ENCODE measurements at places on chromosomes 3 and 15.
A peak's percentile ranks its signal among the peaks of the same experiment; 100 is the strongest.

- no peak overlapping the region for H3K4me3 ChIP-seq
- no peaks in the 10 kb centered on the region for H3K4me1 ChIP-seq
- no peaks in the 10 kb centered on the region for H3K36me3 ChIP-seq
- H3K27me3 ChIP-seq = peaks cover 49% of the 10 kb centered on the region
Observed at GRCh38 chr15:79257454-79257853, 25.1 kb upstream of the ANKRD34C start.

DNA sequence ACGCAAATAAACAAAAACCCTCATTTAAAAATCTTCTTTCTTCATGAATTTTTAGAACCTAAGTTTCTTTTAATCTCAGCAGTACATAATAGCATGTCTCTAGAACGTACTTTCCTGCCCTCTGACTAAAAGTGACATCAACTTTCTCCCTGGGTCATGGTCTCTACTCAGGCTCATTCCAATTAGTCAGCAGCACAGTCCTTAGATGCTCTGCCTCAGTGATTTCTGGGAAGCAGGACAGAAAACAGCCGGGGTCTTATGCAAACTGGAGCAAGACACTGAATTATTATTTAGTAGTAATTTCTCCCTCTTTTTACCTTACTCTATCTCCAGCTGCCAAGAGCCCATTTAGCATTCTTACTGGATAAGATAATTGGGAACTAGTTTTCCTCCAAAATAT lies 365.2 kb downstream of the TUSC7 start:
- no peak overlapping the region for H3K4me3 ChIP-seq
- H3K36me3 ChIP-seq = no peaks in the 10 kb centered on the region
- no peak overlapping the region for H3K27ac ChIP-seq
- H3K27me3 ChIP-seq = no peaks in the 10 kb centered on the region
- H3K4me1 ChIP-seq = no peaks in the 10 kb centered on the region
- no peak for DNase-seq

DNA sequence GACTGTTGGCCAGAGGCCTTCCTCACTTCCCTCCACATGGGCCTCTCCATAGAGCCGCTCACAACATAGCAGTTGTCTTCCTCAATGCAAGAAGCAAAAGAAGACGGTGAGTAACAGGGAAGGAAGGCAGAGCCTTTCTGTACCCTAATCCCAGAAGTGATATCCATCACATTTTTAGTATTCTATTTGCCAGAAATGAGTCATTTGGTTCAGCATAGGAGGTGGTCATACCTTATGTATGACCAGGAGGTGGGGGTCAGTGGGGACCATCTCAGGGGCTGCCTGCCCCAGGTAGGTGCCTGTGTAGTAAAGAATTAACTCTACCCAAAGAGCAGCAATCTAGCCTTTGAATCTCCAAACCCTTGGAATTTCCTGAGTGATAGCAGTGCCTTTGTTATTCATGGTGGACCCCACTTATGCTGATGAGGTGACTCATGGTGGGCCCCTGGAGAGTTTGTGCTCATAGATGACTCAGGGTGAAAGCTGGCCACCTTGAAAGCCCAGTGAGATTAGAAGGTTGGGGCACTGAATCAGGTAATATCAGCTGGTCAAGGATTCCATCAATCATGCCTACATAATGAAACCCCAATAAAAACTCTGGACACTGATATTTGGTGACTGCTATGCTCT lies 323.9 kb upstream of the IGF1R start:
- H3K4me1 ChIP-seq = no peaks in the 10 kb centered on the region
- no peaks in the 10 kb centered on the region for H3K27me3 ChIP-seq

GRCh38 chr15:44066211-44066827 lies 128.8 kb downstream of the FRMD5 start:
- H3K36me3 ChIP-seq = no peaks in the 10 kb centered on the region
- peak; percentile 24 for DNase-seq
- H3K27me3 ChIP-seq = peaks cover 22% of the 10 kb centered on the region
- H3K27ac ChIP-seq = no peak overlapping the region
- peaks cover 4% of the 10 kb centered on the region for H3K4me1 ChIP-seq
- H3K4me3 ChIP-seq = no peak overlapping the region

- no peak for DNase-seq
- no peak overlapping the region for H3K27ac ChIP-seq
- no peaks in the 10 kb centered on the region for H3K36me3 ChIP-seq
- H3K4me1 ChIP-seq = no peaks in the 10 kb centered on the region
Observed at GRCh38 chr3:57314204-57314603, 21.7 kb upstream of the ASB14 start.

DNA sequence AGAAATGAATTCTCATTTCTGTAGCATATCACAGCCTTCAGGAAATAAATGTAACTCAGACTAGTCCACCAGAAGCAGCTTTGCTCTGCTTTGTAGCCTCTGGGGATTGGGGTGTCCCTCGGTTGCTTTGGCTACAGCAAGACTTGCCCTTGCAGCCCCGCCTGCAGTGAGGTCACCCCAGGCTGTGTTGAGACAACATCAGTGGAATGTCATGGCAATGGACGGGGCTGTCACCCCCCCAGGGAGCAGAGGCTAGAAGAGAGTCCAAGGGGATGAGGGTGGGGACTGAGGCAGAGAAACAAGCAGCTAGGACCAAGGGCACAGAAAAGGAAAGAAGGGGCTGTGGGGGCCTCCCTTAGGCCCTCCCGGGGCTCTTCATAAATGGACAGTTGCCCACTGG lies 854 bp downstream of the CLEC3B start:
- peaks cover 9% of the 10 kb centered on the region for H3K27me3 ChIP-seq
- H3K4me3 ChIP-seq = no peak overlapping the region
- H3K27ac ChIP-seq = no peak overlapping the region
- peaks cover 4% of the 10 kb centered on the region for H3K4me1 ChIP-seq
- no peak for DNase-seq

DNA sequence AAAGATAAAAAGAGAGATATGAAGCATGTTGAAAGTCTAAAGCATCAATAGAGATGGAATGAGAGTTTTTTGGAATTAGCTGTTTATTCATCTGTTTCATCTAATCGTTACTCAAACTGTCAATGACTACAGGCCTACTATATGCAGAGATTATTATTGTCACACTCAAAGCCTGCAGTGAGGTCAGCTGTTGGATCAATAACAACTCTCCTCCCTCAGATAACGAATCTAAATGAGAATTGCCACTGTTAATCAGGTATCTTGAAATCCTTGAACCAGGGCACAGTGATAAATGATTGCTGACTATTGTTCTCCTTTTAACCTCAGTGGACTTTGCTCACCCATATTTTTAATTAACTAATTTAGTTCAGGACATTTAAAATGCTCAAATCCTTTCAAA lies 192.3 kb upstream of the SGO1 start:
- no peaks in the 10 kb centered on the region for H3K36me3 ChIP-seq
- no peak overlapping the region for H3K4me3 ChIP-seq
- H3K4me1 ChIP-seq = no peaks in the 10 kb centered on the region
- H3K27me3 ChIP-seq = no peaks in the 10 kb centered on the region
- no peak overlapping the region for H3K27ac ChIP-seq
- DNase-seq = no peak

GRCh38 chr3:65251375-65251774 lies 563.6 kb upstream of the ADAMTS9 start:
- H3K4me3 ChIP-seq = no peak overlapping the region
- no peaks in the 10 kb centered on the region for H3K36me3 ChIP-seq
- H3K4me1 ChIP-seq = no peaks in the 10 kb centered on the region
- no peak overlapping the region for H3K27ac ChIP-seq
- no peaks in the 10 kb centered on the region for H3K27me3 ChIP-seq
- no peak for DNase-seq

DNA sequence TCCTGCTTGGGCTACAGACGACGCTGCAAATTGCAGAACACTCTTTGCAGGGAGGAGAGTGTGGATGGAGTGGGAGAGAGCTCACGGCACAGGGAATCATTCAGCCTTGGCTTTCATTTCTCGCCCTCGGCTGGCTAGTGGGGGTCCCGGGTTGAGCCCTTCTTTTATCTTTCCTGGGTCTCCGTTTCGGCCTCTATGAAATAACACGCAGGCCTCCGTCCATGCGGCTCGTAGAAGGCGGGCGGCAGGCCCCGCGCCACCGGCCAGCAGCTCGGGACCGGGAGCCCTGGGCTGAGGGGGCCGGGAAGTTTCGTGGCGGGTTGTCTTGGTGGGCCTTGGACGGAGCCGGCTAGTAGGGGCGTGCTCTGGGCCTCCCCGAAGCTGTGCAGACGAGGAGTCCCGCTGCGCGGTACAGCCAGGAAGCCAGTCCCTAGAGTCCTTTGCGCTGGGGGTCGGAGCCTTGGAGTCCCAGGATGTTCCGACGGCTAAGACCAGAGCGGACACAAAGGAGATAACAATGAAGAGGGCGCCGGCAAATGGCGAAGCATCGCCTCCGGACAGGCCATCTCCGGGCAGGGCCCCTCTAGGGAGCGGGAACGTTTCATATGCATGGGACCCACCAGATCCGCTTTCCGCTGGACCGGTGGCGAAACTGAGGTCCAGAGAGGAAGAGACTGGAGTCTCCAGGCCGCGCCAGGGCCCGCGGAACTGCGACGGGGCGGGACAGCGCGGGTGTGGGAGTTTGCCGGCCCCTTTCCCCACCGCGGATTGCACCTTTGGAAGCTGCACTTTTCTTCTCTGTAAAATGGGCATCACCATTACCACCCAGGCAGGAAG lies 4.3 kb downstream of the RNU6-1 start:
- peak overlapping the region; percentile 87 for H3K27ac ChIP-seq
- DNase-seq = no peak
- H3K27me3 ChIP-seq = peaks cover 66% of the 10 kb centered on the region

DNA sequence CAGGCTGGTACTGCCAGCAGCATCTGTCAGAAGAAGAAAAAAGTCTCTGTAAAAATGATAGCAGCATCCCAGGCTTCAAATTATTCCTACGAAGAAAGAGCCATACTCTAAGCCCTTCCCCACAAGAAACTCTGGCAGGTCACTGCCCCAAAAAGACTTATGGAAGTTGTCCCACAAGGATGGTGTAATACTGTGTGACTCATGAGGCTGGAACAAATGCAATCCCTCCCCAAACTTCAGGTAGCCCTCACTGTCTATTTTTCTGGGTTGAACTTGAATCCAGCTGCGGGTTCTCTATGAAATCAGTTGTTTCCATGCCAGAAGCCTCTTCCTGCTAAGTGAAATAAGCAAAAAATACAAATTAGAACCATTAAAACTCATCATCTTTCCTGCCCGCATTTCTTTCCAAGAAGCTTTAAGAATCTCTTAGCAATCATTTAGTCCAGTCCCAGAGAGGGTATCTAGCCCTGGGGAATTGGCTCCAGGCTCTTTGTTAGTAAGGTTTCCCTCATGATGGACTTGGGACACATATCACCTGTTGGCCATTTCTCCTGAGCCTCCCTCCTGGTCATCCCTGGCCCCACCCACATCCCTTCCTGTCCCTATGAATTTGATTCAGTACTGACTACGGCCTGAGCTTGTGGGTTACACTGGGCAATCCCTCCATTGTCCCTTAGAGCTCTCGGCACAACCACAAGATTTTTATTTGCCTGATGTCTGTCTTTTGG lies 51.7 kb downstream of the FAM174B start:
- no peaks in the 10 kb centered on the region for H3K27me3 ChIP-seq
- no peak for DNase-seq
- H3K4me1 ChIP-seq = no peaks in the 10 kb centered on the region
- no peak overlapping the region for H3K27ac ChIP-seq

GRCh38 chr3:18546632-18547031 lies 121.5 kb upstream of the SATB1 start:
- H3K27me3 ChIP-seq = no peaks in the 10 kb centered on the region
- no peak overlapping the region for H3K4me3 ChIP-seq
- H3K27ac ChIP-seq = no peak overlapping the region

DNA sequence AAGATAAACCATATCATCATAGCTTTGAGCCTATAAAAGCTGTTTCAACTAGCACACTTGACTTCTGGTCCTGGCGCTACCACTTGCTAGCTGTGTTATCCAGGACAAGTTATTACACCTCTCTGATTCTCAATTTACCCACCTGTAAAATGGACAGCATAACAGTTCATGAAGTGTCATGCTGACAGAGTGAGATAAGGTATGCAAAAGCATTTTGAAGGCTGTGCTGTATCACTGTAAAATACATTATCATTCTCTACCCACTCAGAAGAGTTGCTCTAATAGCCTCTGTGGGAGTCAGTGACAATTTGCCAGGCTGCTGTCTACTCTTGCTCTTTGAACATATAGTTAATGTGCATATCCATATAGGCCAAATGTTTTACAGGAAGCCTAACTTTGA lies 93.0 kb downstream of the SSR3 start:
- no peak overlapping the region for H3K27ac ChIP-seq
- no peak for DNase-seq
- peaks cover 2% of the 10 kb centered on the region for H3K4me1 ChIP-seq
- H3K36me3 ChIP-seq = no peaks in the 10 kb centered on the region
- no peaks in the 10 kb centered on the region for H3K27me3 ChIP-seq

- DNase-seq = no peak
- no peaks in the 10 kb centered on the region for H3K4me1 ChIP-seq
- H3K4me3 ChIP-seq = no peak overlapping the region
- peaks cover 12% of the 10 kb centered on the region for H3K27me3 ChIP-seq
- peaks cover 9% of the 10 kb centered on the region for H3K36me3 ChIP-seq
- H3K27ac ChIP-seq = no peak overlapping the region
Observed at GRCh38 chr15:62734706-62735105, 307.8 kb upstream of the TPM1 start.

DNA sequence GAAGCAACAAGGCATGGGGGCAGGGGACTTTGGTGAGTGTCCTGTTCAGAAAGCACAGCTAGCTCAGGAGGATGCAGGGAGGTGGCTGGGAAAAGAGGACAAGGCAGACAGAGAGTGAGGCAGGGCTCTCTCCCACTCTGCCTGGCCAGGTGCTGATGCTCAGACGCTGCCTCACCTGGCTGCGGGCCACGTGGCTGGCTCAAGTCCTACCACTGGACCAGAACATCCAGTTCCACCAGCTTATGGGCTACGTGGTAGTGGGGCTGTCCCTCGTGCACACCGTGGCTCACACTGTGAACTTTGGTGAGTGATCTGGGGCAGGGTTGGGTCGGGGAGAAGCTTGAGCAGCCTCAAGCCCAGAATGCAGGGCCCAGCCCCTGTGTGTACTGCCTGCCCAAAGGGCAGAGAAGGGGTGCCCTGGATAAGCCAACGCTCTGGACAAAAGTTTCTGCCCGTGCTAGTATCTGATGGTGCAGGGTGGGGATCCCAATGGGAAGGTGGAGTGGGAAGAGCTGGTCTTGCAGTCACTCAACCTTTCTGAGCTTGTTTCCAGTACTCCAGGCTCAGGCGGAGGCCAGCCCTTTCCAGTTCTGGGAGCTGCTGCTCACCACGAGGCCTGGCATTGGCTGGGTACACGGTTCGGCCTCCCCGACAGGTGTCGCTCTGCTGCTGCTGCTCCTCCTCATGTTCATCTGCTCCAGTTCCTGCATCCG lies 20.9 kb downstream of the NOX5 start:
- H3K27ac ChIP-seq = no peak overlapping the region
- H3K36me3 ChIP-seq = no peaks in the 10 kb centered on the region
- no peak for DNase-seq
- H3K4me1 ChIP-seq = peaks cover 5% of the 10 kb centered on the region

GRCh38 chr3:196991581-196992460 lies 23.2 kb upstream of the PIGZ start:
- no peaks in the 10 kb centered on the region for H3K36me3 ChIP-seq
- no peak overlapping the region for H3K4me3 ChIP-seq
- H3K4me1 ChIP-seq = no peaks in the 10 kb centered on the region
- H3K27me3 ChIP-seq = peaks cover 17% of the 10 kb centered on the region
